Heart left ventricle (tissue), 16 donors: ENCODE measurements at places on chromosomes 7 and 10. TPM values are rescaled to one million over a fixed set of nuclear protein-coding genes. Genes with fewer than 3 reads are reported as not detected.

Gene TFPI2
- total RNA-seq, result 0.92 TPM

Gene TSPAN12
- 41.3 TPM for total RNA-seq

Gene GNG11
- total RNA-seq, result 12.1 TPM

Gene MGAM2
- not detected for total RNA-seq

Gene VWDE
- total RNA-seq, result not detected

Gene CFAP70
- 0.82 TPM for total RNA-seq

Gene KCNIP2
- 85.1 TPM for total RNA-seq

Gene ADARB2
- total RNA-seq, result 0.40 TPM

Gene SFR1
- 8.8 TPM for total RNA-seq
